ENCODE measurements at places on chromosomes 13 and 19.
A peak's percentile ranks its signal among the peaks of the same experiment; 100 is the strongest.

DNA sequence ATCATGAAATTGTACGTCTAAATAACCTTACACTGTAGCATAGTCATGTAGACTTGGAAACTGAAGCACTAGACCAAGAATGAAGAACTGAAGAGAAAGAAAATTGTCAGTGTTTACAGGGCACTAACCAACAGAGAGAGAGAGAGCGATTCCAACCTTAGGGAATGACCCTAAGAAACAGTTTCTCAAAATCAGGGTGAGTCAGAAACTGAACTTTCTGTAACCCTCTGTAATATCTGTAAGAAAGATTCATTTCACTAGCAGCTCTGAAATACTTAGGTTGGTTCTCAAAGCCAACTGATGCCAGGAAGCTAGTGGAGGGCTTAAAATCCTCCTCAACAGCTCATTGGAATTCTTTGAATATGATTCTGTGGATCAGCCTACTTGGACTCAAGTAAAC is 936.9 kb downstream of the EFNB2 start:
- DNase-seq = no peak

DNA sequence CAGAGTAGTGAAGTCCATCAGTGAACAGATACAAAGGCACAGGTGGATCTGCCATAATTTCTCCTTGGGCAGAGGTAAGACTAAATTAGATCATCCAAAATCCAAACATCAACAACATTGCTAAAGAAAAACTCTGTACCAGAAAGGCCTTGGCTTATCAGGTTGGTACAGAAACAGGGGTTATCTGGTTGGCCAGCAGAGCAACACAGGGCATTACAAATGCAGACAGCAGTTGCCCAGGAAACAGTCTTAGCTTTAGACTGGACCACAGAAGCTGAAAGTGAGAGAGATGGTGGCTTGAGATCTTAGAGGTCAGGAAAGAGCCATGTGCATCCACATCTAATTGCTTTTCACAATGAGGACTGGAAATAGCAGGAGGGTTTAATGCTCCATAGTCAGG is 26.6 kb upstream of the DGKH start:
- no peak for DNase-seq

DNA sequence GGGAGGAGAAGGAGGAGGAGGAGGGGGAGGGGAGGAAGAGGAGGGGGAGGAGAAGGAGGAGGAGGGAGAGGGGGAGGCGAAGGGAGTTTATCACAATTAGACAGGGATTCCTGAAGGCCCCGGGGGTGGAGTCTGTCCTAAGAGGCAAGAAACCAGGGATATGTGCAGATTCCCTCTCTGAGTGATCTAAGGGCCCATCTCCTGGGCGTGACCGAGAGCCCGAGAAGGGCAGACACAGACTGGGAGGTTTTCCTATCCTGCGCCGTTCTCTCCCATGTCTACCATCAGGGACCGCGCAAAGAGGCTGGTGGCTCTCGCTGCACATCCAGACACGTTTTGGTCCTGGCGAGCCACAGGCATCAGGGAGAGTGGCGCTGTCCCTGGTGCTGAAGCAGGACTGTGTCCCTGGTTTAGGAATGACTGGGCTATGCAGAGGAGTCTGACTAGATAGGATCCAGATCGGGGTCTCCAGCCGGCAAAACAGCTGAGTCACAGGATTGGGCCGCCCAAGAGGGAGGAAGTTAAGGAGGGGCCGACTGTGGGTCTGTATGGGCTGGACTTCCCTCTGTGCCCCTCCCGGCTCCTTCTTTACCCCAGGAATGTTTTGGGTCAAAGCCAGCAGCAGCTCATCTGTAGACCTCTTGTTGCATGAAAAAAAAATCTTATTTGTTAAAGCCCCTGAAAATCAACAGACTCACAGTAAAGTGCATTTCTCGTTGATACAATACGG is 17.9 kb upstream of the ZNF175 start:
- DNase-seq = peak; percentile 51

GRCh38 chr13:64029343-64030093 is 2613.9 kb upstream of the PCDH20 start:
- DNase-seq = no peak

Data from stimulated activated CD4-positive, alpha-beta T cell treated with anti-CD3 and anti-CD28 coated beads, Interleukin-4, amount 100 ng/mL, for 1 hour (primary cell).